ENCODE measurements at places on chromosomes 12 and 14.

GRCh38 chr12:24948757-24949722, at the start of gene BCAT1:
BCAT1 (minus strand) TSS chr12:24949101; CDS start chr12:24948932, 169 bp downstream.
- DNase-seq: peak; percentile 55

- DNase-seq: peak; percentile 68
These were observed 3.6 kb downstream of the TNS2 start for GRCh38 chr12:53053218-53054111.

- no peak for DNase-seq
These were observed 11.2 kb upstream of the DYNC1H1 start for GRCh38 chr14:101953151-101953550.

- peak; percentile 56 for DNase-seq
These were observed 624 bp downstream of the RIN3 start for GRCh38 chr14:92513966-92514843.

DNA sequence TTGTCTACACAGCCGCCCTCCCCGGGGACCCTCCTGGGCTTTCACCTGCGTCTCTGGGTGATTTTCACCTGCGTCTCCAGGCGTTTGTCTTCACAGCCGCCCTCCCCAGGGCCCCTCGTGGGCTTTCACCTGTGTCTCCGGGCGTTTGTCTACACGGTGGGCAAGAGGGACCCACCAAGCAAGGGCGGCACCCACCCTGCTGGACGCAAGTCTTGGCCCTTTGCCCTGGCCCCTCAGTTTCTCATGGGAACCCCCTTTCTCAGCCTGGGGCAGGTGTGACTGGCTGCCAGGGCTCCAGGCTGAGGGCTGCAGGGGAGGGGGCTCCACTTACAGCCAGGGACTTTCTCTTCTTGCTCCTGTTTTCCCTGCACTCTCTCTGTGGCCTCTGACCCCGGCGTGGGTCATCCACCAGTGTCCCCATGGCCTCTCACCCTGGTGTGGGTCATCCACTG, 68.6 kb upstream of the GALNT9 start:
- DNase-seq: peak; percentile 8

- no peak for DNase-seq
These were observed 83.0 kb downstream of the LRRC9 start for GRCh38 chr14:60002819-60003492.

GRCh38 chr12:111442301-111443045, 36.8 kb downstream of the SH2B3 start:
- DNase-seq: no peak

GRCh38 chr12:91804533-91804932, 341.1 kb downstream of the BTG1 start:
- DNase-seq: no peak

- no peak for DNase-seq
These were observed 135.9 kb downstream of the SYT1 start for GRCh38 chr12:79000501-79000900.

DNA sequence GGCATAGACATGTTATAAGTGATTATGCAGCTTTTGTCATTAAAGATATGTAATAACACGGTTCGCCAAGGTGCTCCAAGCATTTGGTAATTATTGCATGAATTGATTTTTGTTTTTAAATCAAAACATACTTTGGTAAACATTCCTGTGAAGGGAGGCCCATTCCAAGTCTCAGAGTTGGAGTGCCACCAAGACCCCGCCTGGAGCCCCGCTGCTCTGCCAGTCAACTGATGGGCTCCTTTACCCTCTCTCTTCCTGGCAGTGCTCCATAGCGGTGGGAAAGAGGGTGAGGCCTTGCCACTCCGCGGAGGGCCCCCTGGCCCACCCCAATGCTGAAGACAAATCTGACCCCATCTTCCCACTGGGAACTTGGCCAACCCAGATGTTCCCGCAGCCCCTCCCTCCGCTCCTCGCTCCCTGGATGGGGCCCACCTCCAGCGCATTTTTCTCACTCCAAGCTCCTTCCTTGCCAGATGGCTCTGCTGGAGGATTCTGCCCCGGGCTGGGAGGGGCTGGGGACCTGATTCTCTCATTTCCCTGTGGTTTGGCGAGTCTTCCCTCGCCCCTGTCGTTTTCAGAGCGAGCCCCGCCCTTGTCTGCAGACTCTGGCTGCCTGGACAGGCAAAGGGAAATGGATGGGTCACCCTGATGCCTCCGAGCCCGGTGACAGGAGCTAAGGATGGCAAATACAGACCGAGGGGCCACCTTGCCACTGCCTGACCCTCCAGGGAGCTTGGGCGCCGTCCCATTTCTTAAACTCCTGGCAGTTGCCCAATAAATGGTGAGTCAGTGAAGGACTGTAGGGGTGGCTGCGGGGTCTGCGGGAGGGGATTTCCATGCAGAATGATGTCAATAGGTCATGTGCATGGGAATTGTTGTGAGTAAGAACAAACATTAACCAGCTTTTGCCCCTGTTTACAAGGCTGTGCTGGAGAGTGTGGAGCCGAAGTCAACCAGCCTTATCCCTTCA, 9.2 kb upstream of the PAPLN start:
- DNase-seq: no peak

Measured in activated naive CD4-positive, alpha-beta T cell treated with anti-CD3 and anti-CD28 coated beads, Interleukin-2, amount 10 ng/mL, durations not matched to agents 7 days and 5 days (primary cell).